ENCODE measurements at places on chromosomes 3 and 15. TPM values are rescaled to one million over a fixed set of nuclear protein-coding genes. Genes with fewer than 3 reads are reported as not detected.

DNA sequence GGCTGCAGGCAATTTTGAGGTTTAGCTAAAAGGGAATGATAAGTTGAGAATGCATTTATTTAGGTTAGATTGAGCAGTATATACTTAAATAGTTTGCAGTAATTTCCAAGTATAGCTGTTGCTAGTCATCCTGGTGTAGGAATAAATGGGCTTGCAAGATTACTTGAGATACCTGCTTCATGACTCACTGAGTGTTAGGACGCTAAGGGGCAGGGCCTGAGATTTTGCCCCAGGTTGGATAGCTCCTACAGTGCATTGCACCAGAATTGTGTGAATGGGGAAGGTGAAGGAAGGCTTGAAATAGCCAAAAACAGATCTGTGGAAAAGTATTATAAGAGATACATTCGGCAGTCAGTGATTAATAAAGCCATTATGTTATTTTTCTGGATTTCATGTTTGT lies 72.8 kb downstream of the KCNH8 start:
- DNase-seq: no peak

GRCh38 chr15:70556151-70556741 lies 207.1 kb downstream of the UACA start:
- peak; percentile 16 for DNase-seq

GRCh38 chr3:78134496-78134895 lies 1094.6 kb downstream of the ROBO2 start:
- DNase-seq: no peak

SLC27A2 gene
- total RNA-seq: 2.8 TPM

FGF12 gene
- 1.6 TPM for total RNA-seq

FBXL2 gene
- total RNA-seq: 22.6 TPM

ST3GAL6 gene
- total RNA-seq: 1.4 TPM
